ENCODE measurements at places on chromosomes 6 and 20.
A peak's percentile ranks its signal among the peaks of the same experiment; 100 is the strongest.

DNA sequence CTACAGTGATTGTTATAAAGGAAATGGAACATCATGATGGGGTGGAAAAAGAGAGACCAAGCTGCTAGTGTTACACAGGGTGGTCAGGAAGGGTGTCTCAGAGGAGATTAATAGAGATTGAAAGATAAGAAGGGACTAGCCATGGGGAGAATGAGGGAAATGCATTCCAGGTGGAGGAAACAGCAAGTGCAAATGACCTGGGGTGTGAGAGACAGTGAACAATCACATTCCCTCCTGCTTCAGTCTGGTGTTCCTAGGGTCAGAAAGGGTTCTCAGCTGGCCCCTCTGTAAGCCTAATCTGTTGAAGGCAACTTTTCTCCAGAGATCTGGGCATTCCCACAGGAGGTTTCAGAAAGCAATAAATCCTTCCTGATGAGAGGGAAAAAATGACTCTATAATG, 3.6 kb upstream of the KCNB1 start:
- no peak for DNase-seq

DNA sequence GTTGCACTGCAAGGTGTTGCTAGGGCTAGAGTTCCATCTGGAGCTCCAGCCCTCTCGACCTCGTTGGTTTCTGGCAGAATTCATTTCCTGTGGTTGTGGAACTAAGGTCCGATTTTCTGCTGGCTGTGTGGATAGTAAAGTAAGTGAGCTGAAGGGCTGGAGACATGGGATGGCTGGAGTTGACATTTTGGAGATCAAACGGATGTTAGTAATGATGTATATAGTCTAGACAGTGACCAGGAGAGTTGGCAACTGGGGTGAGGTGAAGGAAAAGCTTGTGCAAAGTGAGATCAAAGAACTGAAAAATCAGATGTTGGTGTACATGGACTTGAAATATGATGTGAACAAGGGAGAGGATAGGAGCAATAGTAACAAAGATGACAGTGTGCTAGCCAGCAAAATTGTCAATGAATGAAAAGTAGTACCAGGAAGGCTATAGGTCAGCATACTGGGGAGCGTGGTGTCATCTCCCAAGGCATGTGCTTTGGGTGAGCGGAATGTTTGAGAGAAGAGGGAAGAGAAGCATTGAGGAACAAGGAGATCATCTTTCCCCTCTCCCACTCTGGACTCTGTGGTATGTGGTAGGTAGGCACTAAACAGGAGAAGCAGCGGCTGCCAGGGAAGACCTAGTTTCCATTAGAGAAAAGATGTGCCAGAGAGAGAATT, 7.8 kb downstream of the QRSL1 start:
- no peak for DNase-seq

DNA sequence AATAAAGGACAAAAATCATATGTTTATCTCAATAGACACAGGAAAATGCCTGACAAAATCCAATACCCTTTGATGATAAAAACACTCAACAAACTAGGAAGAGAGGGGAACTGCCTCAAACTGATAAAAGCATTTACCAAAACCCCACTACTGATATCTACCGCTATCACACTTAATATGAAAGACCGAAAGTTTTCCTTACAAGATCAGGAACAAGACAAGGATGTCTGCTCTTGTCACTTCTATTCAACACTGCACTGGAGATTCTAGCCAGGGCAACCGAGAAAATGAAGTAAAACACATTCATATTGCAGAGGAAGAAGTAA, 25.1 kb downstream of the GZF1 start:
- no peak for DNase-seq

- DNase-seq, result peak; percentile 0
Observed at GRCh38 chr6:140156131-140156530, 781.7 kb upstream of the CITED2 start.

GRCh38 chr6:6724539-6725467, 136.3 kb downstream of the LY86 start:
- peak; percentile 77 for DNase-seq

GRCh38 chr6:142946181-142946923, 1.4 kb upstream of the HIVEP2 start:
- DNase-seq, result peak; percentile 99
